M059J (cell line): ENCODE measurements at places on chromosomes 3 and 15. TPM values are rescaled to one million over a fixed set of nuclear protein-coding genes. Genes with fewer than 3 reads are reported as not detected.

- no peak for DNase-seq
These were observed 35.5 kb downstream of the PLXNA1 start for GRCh38 chr3:127018306-127018828.

- DNase-seq: no peak
These were observed 40.1 kb downstream of the CBLB start for GRCh38 chr3:105828703-105829102.

Gene APEH
- 60.4 and 88.6 TPM in 2 replicates for total RNA-seq

DNA sequence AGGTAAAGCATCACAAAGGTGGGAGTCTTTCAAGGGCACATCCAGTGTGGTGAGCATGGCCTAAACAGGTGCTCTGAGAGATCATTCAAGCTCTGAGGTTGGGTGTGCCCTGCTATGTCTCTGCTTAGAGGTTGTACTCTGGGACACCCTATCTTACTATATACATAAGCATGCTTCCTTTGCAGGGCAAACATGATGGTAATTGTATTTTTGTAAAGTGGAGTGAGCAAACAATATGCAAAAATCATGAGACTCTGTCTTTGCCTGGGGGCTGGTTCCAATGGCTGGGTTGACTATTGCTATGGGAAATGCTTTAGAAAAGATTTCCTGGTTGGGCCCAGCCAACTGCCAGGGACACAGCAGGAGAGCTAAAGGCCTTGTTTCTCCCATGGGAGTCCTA, 315.1 kb upstream of the TLE3 start:
- DNase-seq: no peak

Gene MAP1A
- 1.7 and 3.8 TPM in 2 replicates for total RNA-seq

- no peak for DNase-seq
These were observed 88.5 kb upstream of the ABHD17C start for GRCh38 chr15:80606511-80607071.

DNA sequence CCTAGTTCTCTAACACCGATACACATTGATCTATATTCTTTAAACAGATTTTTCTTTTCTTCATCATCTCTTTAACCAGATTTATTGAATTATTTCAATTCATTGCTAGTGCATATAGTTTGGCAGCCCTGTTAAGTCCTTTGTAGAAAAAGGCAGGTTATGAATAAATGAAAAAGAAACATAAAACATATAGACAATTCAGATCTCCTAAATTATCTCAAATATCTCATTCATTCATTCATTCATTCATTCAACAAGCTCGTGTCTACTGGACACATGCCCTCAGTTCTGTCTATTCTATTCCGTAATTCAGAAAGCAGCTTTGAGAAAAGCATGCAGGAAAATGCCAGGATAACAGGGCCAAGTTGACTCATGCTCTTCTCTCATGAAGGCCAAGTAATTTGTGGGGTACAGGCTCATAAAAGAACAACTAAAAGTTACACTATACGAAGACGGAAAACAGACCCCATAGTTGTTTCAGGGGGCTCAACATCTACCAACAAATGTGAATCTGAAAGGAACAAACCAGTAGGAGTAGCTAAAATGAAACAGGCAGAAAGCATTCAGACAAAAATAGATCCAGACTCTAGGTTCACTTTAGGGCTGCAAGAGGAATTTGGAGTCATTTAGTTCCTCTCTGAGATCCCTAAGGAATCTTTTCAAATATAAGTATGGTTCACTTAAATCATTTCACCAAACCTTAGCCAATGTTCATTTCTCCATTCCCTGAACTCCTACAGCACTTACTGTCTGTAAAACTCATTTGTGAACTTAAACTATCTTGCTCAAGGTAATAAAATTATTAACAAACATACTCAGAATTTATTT, 7.5 kb downstream of the ZNF148 start:
- DNase-seq: peak; percentile 48

GRCh38 chr3:115547207-115547606, 76.1 kb upstream of the GAP43 start:
- no peak for DNase-seq

DNA sequence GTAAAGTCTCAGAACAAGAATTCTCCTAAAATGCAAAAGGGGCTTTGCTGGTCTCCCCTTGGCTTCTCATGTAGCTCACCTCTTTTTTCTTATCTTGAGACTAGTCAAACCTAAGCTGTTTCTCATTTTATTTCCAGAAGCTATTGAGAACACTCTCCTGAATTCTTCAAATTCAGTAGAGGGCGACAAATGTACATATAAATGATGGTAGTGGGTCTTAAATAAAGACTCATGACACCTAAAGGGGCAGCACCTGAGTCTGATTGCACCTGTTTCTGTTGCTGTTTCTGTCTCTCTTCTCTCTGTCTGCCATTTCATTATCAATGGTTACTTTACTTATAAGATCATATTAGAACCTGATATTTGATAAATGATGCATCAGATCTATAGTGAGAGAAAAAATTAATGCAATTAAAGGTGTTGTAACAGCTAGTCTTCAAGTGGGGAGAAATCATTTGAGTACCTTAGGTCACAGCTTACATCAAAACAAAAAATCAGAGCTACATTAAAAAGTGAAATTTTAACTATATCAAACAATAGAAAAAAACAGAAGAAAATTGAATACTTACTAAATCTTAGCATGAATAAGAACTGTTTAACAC, 7.0 kb downstream of the ADIPOQ start:
- peak; percentile 44 for DNase-seq

Gene NECTIN3
- total RNA-seq: 66.6 and 76.6 TPM in 2 replicates

Gene CPNE9
- total RNA-seq: not detected in 2 replicates

- DNase-seq: no peak
These were observed 12.1 kb downstream of the PRKCD start for GRCh38 chr3:53173107-53173506.

GRCh38 chr3:29011966-29012365, 268.9 kb upstream of the RBMS3 start:
- DNase-seq: no peak

- peak; percentile 58 for DNase-seq
These were observed 167.7 kb downstream of the BCHE start for GRCh38 chr3:165669504-165669903.

- DNase-seq: no peak
These were observed 168.5 kb downstream of the SV2B start for GRCh38 chr15:91268510-91268909.

GRCh38 chr3:122443090-122443489, 27.2 kb upstream of the WDR5B start:
- no peak for DNase-seq

DNA sequence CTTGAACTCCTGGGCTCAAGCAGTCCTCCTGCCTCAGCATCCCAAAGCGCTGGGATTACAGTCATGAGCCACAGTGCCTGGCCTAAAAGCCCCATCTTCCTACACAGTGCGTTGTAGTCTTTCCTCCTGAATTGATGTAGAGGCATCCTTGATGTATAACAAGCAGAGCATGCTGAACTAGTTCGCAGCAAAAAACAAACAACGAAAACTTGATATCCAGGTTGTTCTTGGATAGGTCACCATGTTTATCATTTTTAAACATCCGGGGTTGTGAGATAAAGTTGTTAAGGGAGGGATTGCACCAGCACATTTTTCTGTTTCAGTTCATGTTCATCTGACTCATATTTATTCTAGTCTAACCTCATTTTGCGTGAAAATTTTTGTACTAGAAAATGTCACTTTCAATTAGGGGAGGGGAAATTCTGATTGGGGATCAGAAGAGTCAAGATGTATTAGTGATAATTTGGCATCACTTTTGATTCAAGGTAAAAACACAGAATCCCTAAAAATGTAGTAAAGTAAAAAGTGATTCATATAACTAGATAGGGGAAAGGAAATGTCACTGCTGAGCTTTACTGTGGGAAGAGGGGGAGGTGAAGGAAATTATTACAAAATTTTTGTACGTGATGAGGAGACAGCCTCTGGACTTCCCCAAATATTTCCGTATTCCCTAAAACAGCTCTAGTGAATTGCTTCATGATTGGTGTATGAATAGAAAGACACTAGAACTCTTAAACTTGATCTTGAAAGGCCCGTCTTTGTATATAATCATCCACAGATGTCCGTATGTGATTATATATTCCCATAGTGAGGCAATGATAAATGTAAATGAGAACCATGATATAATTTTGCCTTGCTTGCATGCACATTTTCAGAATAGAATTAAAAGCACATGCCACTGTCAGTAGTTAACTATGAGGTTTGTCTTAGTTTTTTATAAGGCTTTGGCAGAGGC, 22.9 kb downstream of the RAB8B start:
- DNase-seq: peak; percentile 43

- DNase-seq: no peak
These were observed 25.0 kb downstream of the CRYGS start for GRCh38 chr3:186519021-186519658.

DNA sequence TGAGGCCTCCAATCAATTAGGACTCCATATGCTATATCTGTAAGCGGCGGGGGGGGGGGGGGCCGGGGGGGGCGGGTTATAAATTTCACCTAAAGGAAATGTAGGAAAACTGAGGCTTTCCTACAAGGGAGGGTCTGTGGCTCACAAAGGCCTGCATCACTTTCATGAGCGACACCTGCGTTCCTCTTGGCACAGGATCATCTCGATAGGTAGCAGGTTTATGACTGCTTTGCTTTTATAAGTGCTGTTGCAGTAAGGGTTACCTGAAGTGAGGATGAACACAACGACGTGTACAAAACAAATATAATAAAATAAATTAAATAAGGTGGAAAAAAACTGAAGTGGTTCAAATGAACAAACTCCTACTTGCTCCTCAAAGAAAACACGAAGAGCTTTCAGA, 194.3 kb downstream of the FOXP1 start:
- DNase-seq: no peak

DNA sequence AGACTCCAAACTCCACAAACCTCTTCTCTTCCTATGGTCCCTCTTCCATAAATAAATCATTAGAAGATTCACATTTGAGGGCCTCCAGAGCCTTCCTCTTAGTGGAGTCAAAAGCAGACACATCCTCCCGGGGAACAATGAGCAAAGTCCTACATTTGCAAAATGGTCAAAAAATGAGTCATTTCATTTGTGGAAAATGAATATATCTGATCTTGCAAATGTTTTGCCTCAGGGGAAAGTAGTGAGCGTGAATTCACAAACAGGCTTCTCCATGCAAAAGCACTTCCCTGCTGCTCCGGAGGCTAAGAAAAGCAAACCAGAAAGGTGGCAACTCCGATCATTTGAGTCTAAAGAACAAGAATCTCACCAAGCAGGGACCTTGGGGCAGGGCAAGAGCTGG, 86.7 kb upstream of the IQSEC1 start:
- DNase-seq: peak; percentile 66

- DNase-seq: no peak
These were observed 52.5 kb downstream of the LRRN1 start for GRCh38 chr3:3851621-3852323.

Gene NAALADL2
- total RNA-seq: 3.1 and 5.1 TPM in 2 replicates

DNA sequence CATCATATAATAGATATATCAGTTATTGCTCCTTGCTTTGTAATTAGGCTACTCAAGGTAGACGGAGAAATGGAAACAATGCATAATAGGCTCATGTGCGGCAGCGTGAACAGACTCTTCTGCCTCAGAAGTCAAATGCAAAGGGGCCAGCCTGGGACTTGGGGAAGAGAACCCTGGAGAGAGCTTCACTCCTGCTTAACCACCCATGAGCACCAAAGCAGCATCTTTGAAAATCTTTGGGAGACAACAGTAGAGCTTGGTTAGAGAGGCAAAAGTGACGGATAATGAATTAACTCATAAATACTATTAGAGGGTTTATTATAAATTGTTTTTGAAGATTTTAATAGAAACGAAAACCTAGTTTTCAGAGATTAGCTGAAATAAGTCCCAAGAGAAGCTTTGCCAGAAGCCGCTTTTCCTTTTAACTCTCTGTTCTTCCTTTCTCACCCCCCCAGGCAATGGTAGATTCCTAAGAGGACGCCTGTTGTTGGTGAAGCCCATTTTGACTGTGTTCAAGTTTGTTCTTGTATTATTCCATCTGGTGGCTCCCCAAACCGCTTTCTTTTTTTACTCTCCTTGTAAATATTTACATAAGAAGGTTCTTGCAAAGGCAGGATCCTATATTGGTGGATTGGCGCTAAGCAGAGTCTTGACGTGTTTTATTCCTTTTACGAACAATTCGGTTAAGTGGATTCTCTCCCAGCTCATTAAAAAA, 196.0 kb upstream of the TPRG1 start:
- DNase-seq: no peak

- DNase-seq: peak; percentile 93
These were observed 260.5 kb upstream of the ZPLD1 start for GRCh38 chr3:102174312-102174712.

DNA sequence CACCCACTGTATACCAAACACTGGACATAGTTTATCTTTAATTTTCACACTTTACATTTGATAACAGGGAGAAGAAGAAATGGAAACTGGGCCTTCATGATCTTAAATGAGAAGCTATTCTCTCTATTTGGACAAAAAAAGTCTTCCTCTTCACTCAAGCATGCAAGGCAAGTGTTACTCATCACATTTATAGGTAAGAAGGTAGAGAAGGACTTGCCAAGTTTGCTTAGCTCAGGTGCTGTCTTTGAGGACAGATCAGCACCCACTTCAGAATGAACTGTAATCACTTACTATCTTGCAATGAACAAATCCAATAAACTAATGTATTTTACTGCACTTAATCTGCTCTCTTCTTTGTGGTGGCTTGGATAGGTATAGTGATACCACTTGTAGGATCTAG, 1.1 kb upstream of the MYH15 start:
- no peak for DNase-seq

GRCh38 chr15:44698641-44699040, 12.5 kb downstream of the PATL2 start:
- DNase-seq: no peak

DNA sequence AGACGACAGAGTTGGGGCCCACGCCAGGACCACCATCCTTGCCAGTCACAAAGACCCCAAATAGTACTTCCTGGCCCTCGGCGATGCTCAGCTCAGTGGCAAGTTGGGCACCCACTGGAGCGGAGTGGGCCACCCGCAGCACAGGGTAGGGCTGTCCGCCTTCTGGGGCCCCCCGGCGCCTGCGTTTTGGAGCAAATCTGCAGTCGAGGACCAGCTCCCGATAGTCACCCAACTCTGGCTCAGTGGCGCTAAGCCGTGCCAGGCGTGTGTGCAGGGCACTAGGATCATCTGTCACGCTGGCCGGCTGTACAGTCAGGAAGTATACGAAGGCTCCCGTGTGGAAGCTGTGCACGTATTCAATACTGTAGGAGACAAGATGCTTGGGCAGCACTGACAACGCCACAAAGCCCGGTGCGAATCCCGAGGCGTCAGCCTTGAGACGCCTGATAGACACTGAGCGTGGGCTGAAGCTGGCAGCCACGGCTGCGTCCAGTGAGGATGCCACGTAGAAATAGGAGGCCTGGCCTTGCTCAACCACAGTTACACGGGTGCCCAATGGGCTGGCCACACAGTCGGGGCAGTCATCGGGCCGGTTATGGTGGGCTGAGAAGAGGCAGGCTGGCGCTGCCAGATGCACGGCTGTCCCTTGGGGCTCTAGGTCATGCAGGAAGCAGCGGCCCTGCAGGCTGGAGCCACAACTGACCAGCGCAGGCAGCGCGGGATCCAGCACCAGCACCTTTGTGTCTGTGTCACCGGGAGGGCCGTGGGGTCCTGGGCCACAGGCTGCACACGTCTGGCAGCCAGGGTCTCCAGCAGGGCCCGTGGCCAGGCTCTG, 945 bp downstream of the MST1R start:
- DNase-seq: no peak

- peak; percentile 98 for DNase-seq
These were observed 43.6 kb upstream of the CTSH start for GRCh38 chr15:78988361-78988911.

Gene CASR
- total RNA-seq: not detected in 2 replicates

GRCh38 chr3:139524841-139525636, 14.5 kb downstream of the RBP1 start:
- no peak for DNase-seq
